ENCODE measurements at places on chromosomes 7 and 10. TPM values are rescaled to one million over a fixed set of nuclear protein-coding genes. Genes with fewer than 3 reads are reported as not detected.

DNA sequence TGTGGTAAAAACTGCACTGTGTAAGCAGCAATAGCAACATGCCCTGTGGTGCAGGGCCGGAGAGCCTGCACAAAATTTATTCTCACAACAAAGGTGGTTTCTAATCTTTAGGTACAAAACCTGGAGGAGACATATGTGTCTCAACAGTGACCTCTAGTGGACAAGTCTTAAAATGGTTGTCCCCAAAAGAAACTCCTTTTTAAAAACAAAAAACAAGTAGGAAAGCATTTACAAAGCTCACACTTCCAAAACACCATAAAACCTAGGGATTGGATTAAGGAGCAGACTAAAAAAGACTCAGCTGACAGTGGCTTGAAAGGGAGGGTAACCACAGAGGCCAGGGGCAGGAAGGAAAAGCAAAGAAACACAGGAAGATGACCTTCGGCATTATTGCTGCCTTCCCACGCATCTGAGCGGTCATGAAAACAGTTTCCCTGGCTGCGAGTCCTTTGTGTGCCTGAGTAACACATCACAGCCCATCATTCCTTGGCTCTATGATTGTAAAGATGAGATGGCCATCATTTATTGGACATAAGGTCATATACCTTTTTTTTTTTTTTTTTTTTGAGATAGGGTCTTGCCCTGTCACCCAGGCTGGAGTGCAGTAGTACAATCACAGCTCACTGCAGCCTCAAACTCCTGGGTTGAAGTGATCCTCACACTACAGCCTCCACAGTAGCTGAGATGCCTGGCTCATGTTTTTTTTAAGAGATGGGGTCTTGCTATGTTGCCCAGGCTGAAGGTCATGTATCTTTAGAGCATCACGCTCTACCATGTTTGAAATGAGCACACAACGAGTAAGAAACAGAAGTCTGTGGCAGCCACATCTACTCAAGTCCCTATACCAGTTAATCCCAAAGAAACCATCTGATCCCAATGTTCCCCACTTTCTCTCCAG is 39.5 kb downstream of the RSU1 start:
- peaks cover 36% of the 10 kb centered on the region for H3K4me1 ChIP-seq
- H3K36me3 ChIP-seq, result peaks cover 6% of the 10 kb centered on the region
- no peak for DNase-seq
- H3K27ac ChIP-seq, result peak overlapping the region; percentile 72

DNA sequence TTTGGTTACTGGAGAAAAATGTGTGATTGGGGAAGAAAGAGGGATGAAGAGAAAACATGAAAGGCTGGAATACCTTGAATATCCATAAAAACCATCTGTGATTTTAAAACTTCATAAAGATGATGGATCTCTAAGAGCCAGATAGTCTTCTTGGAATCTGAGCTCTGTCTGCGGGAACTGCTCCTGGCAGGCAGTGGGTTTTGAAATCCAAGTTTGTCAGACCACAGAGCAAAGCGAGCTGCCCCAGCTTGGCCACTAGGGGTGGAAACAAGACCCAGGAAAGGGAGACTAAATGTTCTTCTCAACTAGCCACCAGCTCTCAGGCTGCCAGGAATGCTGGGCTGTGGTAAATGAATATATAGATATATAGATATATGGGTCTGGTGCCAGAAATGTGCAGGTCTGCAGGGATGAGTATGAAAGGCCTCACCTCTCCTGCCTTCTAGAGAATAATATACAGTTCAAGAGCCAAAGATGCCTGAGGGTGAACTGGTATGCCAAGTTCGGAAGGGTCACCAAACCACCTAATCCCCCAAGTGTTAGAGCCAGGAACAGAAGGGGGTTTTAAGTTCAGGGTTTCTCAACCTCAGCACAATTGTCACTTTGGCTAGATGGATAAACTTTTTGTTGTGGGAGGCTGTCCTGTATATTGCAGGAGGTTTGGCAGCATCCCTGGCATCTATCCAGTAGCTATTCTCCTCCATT is 208.8 kb downstream of the KCNMA1 start:
- H3K4me3 ChIP-seq, result no peak overlapping the region
- DNase-seq, result no peak
- H3K27me3 ChIP-seq, result peaks cover 11% of the 10 kb centered on the region
- no peak overlapping the region for H3K27ac ChIP-seq
- H3K4me1 ChIP-seq, result no peaks in the 10 kb centered on the region
- no peaks in the 10 kb centered on the region for H3K36me3 ChIP-seq

- H3K27ac ChIP-seq, result no peak overlapping the region
- H3K4me1 ChIP-seq, result no peaks in the 10 kb centered on the region
- DNase-seq, result no peak
- H3K36me3 ChIP-seq, result no peaks in the 10 kb centered on the region
These were observed 69.0 kb downstream of the CREB5 start for GRCh38 chr7:28481091-28481926.

DNA sequence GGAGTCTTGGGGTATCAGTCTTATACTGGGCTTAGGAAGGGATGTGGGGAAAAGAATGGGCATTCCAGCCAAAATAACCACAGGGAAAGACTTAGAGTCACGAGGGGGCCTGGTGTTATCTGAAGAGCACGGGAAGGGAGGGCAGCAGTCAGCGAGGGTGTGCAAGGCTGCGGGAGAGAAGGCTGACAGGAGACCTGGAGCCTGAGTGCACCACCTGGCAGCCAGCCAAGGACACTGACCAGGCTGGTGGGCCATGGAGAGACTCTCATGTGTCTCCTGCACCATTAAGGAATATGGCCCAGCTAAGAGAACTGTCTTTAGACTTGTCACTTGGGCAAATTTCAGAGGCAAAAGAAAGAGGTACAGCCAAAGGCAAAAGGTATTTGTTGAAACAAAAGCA is 69.6 kb downstream of the PKD1L1 start:
- no peaks in the 10 kb centered on the region for H3K27me3 ChIP-seq
- DNase-seq, result no peak
- no peaks in the 10 kb centered on the region for H3K36me3 ChIP-seq

The MOGAT3 gene
- total RNA-seq, result not detected

GRCh38 chr10:47371629-47372485 is 12.2 kb downstream of the ZNF488 start:
- no peaks in the 10 kb centered on the region for H3K36me3 ChIP-seq
- H3K27ac ChIP-seq, result no peak overlapping the region
- H3K4me3 ChIP-seq, result no peak overlapping the region
- no peak for DNase-seq

DNA sequence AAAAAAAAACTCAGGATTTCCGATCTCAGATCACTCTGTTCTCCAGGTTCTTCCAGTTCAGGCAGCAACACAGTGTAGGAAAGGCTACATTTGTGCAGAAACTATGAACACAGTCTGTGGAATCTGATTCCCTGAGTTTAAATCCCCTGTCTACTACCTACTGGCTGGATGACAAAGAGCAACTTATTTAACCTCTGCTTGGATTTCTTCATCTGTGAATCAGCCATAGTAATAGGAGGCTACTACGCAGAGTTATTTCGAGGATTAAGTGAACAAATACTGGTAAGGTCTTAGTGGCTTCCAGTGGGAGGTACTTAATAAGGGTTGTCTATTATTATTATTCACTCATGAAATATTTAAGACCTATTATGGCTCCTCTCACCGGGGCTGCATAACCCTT is 44.3 kb upstream of the PDCD4 start:
- H3K27me3 ChIP-seq, result no peaks in the 10 kb centered on the region
- H3K4me1 ChIP-seq, result peaks cover 1% of the 10 kb centered on the region
- H3K4me3 ChIP-seq, result no peak overlapping the region
- no peak overlapping the region for H3K27ac ChIP-seq

The LIPK gene
- not detected for total RNA-seq

DNA sequence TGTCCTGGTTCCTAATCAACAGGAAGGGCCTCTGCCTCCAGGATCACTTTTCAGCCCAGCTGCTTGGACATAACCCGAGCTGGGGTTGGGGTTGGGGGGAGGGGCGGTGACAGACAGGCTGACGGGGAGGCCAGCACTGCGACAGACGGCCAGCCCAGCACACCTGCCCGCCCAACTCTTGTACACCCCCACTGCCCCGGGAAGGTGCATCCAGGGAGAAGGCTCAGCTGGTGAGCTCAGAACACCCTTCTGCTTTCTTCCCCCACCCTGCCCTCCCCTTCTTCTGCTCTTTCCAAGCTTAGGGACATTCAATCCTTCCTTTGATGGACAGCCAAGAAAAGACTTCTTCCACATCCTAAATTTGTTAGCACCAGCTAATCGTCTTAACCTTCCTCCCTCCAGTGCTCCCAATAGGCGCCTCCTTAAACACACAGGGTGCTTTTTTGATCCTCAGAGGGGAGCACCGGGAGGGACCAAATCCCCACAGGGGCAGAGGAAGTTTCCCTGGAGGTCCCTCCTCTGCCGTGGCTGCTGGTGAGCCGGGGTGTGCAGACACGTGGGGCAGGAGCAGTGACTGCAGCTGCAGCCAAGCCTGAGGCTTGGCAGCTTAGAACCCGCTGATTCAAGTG is 44.7 kb downstream of the COL13A1 start:
- no peaks in the 10 kb centered on the region for H3K36me3 ChIP-seq
- H3K27me3 ChIP-seq, result peaks cover 22% of the 10 kb centered on the region
- H3K4me3 ChIP-seq, result no peak overlapping the region
- DNase-seq, result no peak
- peaks cover 11% of the 10 kb centered on the region for H3K4me1 ChIP-seq
- H3K27ac ChIP-seq, result no peak overlapping the region

DNA sequence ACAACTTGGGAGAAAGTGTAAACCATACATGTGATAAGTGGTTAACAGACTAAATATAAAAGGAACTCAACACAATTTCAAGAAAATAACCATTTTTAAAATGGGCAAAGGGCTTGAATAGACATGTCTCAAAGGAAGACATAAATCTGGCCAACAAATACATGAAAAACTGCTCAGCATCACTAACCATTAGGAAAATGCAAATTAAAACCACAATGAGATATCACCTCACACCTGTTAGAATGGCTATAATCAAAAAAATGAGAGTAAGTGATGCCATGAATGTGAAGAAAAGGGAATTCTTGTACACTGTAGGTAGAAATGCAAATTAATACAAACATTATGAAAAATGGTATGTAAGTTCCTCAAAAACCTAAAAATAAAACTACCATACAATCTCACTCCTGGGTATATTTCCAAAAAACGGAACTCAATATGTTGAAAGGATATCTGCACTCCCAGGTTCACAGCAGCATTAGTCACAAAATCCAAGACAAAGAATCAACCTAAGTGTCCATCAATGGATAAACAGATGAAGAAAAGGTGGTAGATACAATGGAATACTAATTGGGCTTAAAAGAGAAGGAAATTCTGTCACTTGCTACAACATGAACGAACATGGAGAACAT is 5.6 kb downstream of the SNX13 start:
- H3K36me3 ChIP-seq, result peaks cover 3% of the 10 kb centered on the region
- H3K4me1 ChIP-seq, result peaks cover 75% of the 10 kb centered on the region
- H3K27ac ChIP-seq, result no peak overlapping the region
- H3K27me3 ChIP-seq, result no peaks in the 10 kb centered on the region
- no peak overlapping the region for H3K4me3 ChIP-seq

GRCh38 chr10:28680358-28680752 is 3.0 kb downstream of the BAMBI start:
- peaks cover 23% of the 10 kb centered on the region for H3K4me1 ChIP-seq
- DNase-seq, result no peak
- H3K4me3 ChIP-seq, result peak overlapping the region; percentile 17
- H3K36me3 ChIP-seq, result no peaks in the 10 kb centered on the region
- H3K27me3 ChIP-seq, result peaks cover 52% of the 10 kb centered on the region

DNA sequence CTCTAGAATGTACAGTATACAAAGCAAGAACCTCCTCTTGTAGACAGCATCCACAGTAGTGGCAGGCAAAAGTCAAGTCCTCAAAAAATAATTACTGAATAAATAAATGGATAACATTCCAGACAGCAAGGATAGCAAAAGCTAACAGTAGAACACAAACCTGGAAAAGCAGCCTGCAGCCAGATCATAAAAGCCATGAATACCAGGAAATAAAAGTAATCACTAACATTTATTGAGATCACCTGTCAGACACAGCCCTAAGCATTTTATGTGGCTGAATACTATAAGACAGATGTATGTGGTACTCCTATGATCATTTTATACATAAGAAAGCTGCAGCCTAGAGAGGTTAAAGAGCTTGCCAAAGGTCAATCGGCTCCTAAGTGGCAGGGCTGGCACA is 34.0 kb downstream of the CUL2 start:
- no peak overlapping the region for H3K27ac ChIP-seq
- no peak overlapping the region for H3K4me3 ChIP-seq
- no peaks in the 10 kb centered on the region for H3K27me3 ChIP-seq
- peaks cover 3% of the 10 kb centered on the region for H3K4me1 ChIP-seq

DNA sequence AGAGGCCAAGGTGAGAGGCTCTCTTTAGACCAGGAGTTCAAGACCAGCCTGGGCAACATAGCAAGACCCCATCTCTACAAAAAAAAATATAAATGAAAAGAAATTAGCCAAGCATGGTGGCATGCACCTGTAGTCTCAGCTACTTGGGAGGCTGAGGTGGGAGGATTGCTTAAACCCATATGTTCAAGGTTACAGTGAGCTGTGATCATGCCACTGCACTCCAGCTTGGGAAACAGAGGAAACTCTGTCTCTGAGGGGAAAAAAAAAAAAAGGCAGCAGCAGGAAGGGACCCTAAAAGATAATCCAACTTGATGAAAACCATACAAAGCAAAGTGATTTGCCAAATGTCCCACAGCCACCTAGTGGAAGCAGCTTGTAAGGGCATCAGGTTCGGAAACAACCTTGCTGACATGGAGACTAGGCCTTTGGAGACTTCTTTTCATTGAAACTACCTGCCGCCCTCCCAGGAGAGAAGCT is 15.6 kb upstream of the PBLD start:
- no peak overlapping the region for H3K27ac ChIP-seq
- H3K4me1 ChIP-seq, result peaks cover 10% of the 10 kb centered on the region
- peaks cover 12% of the 10 kb centered on the region for H3K36me3 ChIP-seq
- H3K27me3 ChIP-seq, result no peaks in the 10 kb centered on the region

The CRTAC1 gene
- total RNA-seq, result not detected

DNA sequence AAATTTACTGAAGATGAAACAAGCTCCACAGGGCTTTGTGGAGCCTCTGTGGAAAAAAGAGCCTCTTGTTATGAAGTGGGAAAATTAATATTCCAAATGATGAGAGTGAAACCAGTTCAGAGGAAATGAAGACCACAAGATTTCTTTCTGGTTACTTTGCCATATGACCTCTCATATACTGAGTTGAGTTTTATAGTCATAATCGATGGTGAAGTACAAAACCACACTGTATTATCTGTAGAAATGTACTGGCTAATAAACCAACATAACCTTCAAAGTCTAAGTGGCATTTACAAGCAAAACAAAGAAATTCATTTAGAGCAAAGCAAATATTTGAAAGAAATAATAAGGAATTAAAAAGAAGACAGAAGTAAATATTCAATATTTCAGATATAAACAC is 662.6 kb upstream of the ZWINT start:
- no peaks in the 10 kb centered on the region for H3K36me3 ChIP-seq
- H3K27ac ChIP-seq, result no peak overlapping the region
- no peaks in the 10 kb centered on the region for H3K4me1 ChIP-seq
- no peaks in the 10 kb centered on the region for H3K27me3 ChIP-seq
- H3K4me3 ChIP-seq, result no peak overlapping the region

Measured in activated naive CD4-positive, alpha-beta T cell treated with anti-CD3 and anti-CD28 coated beads for 36 hours (primary cell).